ENCODE measurements at places on chromosomes 16 and 17. TPM values are rescaled to one million over a fixed set of nuclear protein-coding genes. Genes with fewer than 3 reads are reported as not detected.

Gene CACNG3
- total RNA-seq, result not detected

Gene FA2H
- 0.34 TPM for total RNA-seq

Gene PRSS21
- not detected for total RNA-seq

Gene KCTD13
- total RNA-seq, result 36.2 TPM

Gene CDK5R1
- 3.5 TPM for total RNA-seq

Gene RPA1
- 23.3 TPM for total RNA-seq

Gene ANKRD40CL
- not detected for total RNA-seq

Gene P2RX1
- not detected for total RNA-seq
